Right cardiac atrium (tissue), 5 donors: ENCODE measurements at places on chromosomes 13 and 19. TPM values are rescaled to one million over a fixed set of nuclear protein-coding genes. Genes with fewer than 3 reads are reported as not detected.

Gene ZNF493
- polyA plus RNA-seq: 6.3 TPM

Gene ZNF491
- 2.2 TPM for polyA plus RNA-seq

Gene KIR3DL2
- not detected for polyA plus RNA-seq

Gene VSTM2B
- not detected for polyA plus RNA-seq

Gene PLK5
- polyA plus RNA-seq: 0.11 TPM

Gene SYCN
- not detected for polyA plus RNA-seq

Gene SPIB
- polyA plus RNA-seq: 0.02 TPM

Gene CADM4
- polyA plus RNA-seq: 17.6 TPM

Gene KIR2DL4
- polyA plus RNA-seq: 0.07 TPM

Gene LILRB3
- 0.95 TPM for polyA plus RNA-seq

Gene F7
- polyA plus RNA-seq: not detected

Gene ATP4B
- polyA plus RNA-seq: not detected

DNA sequence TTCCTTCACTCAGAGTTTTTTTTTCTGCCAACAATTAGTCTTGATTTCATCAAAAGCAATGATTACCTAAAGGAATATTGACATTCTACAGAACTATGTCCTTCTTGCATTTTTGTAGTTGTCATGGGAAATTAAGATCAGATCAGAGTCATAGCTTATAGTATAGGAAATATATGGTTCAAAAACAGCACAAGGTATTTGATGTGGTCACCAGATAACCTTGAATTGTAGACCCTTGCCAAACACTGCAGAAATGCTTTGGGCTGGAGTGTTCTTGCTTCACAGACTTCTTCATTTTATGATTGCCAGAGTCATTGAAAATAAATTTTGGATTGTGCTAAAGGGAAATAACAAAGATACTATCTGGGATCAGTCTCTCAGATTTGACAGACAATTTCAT is 103.7 kb downstream of the AKAP11 start:
- no peak for DNase-seq

DNA sequence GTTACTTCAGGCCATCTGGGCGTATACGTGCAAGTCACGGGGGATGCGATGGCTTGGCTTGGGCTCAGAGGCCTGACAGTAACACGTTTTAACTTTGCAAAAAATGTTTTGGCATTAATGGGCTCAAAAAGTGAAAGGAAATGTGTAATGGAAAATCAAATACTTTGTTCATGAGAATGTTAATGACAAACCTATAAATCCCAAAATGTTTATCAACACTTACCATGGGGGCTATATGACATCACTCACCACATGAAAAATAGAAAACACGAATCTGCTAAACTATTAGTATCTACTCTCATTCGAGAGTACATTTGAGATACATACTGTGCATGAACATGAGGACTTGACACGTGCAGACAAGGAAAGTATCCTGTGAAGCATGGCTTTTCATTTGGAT is 91.7 kb downstream of the FAM216B start:
- no peak for DNase-seq

DNA sequence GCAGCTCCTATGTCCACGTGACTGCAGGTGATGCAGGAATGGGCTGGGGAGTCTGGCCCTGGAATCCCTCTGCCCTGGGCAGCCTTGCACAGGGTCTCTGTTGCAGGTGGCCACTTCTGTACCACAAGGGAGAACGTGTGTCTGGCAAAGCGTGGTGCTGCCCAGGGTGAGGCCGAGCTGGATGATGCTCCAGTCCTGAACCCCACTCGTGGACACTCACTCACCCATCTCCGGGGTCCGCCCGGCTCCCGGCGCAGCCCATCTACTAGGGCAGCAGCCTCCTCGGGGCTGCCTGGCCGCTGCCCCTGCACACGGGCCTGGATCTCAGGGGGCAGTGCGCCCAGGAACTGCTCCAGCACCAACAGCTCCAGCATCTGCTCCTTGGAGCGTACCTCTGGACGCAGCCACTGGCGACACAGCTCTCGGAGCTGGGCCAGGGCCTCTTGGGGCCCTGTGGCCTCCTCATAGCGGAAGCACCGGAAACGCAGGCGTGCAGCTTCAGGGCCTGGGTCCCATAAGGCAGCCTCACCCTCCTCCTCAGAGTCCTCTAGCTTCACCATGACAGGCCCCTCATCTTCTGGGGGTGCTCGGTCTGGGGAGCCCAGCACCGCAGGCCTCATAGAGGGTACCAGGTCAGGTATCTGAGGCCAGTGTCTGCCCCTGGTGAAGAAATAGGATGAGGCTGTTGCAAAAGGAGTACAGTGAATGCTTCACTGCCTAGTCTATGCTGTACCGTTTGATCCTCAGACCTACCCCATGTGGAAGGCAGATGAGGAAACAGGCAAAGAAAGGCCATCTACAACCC is 2.2 kb downstream of the MZF1 start:
- peak; percentile 69 for DNase-seq

- DNase-seq: no peak
Measured at GRCh38 chr13:85864963-85865530, 65.8 kb upstream of the SLITRK6 start.

GRCh38 chr19:31803835-31804446 is 454.7 kb upstream of the TSHZ3 start:
- DNase-seq: no peak

DNA sequence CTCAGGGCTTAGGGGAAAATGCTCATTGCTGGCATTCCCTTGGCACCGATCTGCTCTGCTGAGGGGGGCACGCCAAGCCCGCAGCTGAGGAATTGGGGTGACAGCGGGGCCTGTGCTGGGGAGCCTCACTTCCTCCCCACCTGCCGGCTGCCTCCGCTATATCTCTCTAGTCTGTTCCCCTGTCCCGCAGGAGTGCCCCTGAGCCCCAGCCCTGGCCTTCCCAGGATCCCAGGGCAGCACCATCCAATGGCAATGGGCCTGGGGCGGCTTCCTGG is 9.5 kb downstream of the STXBP2 start:
- peak; percentile 27 for DNase-seq

- no peak for DNase-seq
Measured at GRCh38 chr13:69618393-69618792, 489.2 kb upstream of the ATXN8OS start.

GRCh38 chr13:73580513-73581267 is 521.9 kb downstream of the KLF5 start:
- DNase-seq: no peak

- DNase-seq: no peak
Measured at GRCh38 chr19:43372462-43372861, 19.0 kb downstream of the CD177 start.

DNA sequence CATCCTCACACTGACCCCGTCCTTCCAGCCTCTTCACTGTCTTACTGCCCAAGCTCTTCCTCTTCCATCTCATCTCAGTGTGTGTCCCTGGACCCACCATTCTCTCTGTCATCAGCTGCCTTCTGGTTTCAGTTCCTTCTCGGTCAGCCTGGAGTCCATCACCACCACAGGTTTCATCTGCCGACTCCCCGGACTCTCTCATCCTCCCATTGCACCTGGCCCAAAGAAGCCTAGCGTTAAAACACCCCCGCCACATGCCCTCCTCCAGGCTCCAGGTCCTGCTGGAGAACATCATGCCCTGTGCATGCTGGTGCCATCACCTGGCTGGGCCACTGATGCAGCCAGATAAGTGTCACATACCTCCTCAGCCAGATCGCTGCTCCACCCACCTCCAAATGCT is 122.1 kb upstream of the GPR12 start:
- DNase-seq: no peak

- no peak for DNase-seq
Measured at GRCh38 chr13:108127406-108127805, 87.9 kb downstream of the LIG4 start.

DNA sequence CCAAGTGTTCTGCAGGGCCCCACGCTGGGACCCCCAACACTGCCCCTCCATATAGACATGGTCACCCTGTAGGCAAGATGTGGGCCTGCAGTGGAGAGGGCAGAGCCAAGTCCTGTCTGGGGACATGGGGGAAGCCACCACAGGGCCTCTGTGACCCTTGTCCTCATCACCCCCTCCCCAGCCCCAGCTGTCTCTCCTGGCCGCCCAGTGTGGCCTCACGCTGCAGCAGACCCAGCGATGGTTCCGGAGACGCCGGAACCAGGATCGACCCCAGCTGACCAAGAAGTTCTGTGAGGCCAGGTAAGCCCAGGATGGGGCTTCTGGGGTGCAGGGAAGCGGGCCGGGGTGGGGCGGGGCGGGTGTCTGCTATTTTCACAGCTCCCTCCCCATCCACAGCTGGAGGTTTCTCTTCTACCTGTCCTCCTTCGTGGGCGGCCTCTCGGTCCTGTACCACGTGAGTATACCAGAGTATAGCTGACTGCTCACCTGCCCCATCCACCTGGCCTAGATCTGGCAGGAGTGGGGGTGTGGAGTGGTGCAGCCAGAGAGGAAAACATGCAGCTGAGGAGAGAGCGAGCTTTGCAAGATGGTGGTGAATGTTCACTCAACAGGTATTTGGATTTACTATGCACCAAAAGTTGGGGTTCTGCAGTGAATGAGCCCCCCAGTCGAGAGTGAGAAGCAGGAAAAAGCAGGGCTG is 46.4 kb downstream of the CERS4 start:
- no peak for DNase-seq

DNA sequence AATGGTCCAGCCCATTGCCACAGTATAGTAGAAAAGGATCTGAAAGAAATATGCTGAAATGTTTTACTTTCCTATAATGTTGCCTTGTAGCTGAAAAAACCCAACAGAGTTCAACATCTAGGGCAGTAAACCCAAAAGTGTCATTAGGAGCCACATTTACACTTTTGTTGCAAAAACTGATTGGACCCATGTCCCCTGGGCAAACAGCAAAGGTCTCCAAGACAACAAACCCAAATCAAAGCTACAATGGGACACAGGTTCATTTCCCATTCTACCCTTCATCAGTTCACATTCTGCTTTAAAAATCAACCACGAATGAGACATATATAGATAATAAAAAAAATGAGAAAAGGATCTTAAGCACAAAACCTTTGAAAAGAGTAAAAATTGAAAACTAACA is 744.8 kb downstream of the PCDH17 start:
- DNase-seq: no peak

DNA sequence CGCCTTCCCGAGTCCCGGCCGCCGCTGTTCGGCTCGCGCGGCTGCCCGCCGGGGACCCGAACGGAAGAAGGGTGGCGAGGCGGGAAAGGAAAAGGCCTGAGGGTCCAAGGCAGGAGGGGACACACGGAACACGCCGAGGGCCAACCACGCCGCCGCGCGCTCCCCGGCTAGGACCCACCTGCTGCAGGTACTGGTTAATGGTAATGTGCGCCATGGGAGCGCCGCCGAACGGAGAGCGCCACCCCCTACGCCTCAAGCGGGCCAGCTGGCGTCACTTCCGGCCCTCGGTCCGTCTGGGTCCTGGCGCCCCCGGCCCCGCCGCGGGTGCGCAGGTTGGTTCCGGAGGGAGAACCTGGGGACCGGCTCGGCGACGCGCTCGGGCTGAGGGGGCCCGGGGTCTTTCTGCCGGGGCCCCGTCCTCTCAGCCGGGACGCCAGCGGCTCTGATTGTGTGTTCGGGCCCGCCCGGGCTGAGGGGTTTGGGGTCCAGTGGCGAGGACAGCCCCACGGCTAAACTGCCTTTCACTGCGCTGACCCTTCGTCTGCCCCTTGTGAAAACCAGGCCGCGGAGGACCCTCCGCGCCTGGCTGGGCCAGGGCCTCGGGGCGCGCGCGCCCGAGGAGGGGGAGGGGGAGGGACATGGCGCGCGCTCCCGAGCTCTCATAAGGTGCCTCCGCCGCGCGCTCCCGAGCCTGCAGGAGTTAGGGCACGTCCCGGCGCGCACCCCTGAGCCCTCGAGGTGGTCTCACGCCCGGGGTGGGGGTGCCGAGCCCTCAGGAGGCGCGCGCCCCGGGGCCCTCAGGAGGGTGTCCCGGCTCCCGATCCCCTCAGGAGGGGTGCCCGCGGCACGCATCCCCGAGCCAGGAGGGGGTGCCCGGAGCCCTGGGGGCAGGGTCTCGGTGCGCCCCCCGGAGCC is at the start of gene PCID2:
Gene PCID2 (minus strand): TSS at position 249 of the 915 bp plus-strand sequence. CDS start 35 bp downstream, at position 214.
- peak; percentile 90 for DNase-seq

- DNase-seq: peak; percentile 82
Measured at GRCh38 chr19:6736169-6736916, 1.0 kb downstream of the GPR108 start.

DNA sequence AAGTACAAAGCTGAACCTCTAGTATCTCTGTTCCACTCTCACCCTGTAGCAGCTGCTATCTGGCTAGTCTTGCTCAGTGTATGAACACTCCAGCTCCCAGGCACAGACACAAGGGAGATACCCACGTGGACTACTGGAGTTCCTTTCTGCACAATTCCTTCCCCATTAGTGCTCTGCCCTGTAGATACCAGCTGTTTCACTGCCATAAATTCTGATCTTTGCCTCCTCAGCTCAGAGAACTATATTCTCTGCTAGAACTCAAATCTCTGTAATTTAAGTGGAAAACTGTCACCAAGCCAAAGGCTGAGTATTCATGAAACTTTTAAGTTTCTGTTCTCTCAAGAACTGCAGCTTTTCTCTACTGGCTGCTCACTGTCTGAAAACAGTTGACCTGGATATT is 273.7 kb downstream of the DIAPH3 start:
- no peak for DNase-seq

GRCh38 chr13:108674346-108674745 is 44.9 kb downstream of the MYO16 start:
- DNase-seq: no peak

- DNase-seq: no peak
Measured at GRCh38 chr13:112990783-112991182, 21.8 kb downstream of the MCF2L start.

- DNase-seq: peak; percentile 41
Measured at GRCh38 chr13:31538067-31539042, 201.0 kb upstream of the RXFP2 start.
